ENCODE measurements at places on chromosomes 3 and 15.

- DNase-seq = no peak
These were observed 54.8 kb downstream of the ANAPC13 start for GRCh38 chr3:134430950-134431445.

GRCh38 chr3:73661265-73661664 is 36.5 kb upstream of the PDZRN3 start:
- DNase-seq = no peak

DNA sequence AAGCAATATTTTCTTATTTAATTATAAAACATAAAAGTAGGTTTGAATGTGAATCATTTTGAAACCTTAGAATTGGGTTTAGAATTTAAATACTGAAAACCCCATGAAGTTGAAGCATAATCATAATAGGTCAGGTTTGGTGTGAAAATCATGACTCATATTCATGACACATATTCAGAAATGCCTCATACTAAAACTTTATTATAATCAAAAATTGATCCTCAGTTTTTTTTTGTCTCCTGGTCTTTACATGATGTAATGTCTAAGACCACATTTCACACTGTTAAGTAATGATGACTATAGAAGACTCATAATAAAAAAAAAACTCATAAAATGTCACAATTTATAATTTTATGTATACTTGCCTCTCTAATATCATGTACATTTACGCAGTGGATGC is 190.4 kb downstream of the FOXP1 start:
- DNase-seq = no peak

DNA sequence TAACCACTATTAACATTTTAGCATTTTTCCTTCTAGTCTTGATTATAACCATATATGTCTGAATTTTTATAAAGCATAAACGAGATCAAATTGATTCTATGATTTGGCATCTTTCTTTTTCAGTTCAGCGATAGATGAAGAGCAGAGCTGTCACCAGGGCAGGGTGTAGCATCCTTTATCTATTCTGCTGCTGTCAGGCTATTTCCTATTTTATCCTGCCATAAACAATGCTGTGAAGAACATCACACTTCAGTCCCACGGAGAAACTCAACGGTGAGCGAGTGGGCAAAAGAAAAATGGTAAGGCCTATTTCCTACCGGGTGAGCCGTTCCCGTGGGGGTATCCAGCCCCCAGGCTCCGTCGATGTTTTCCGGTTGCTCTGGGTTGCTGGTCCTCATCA is 15.5 kb downstream of the TMEM40 start:
- no peak for DNase-seq

GRCh38 chr15:69940441-69941300 is 157.0 kb downstream of the TLE3 start:
- no peak for DNase-seq

DNA sequence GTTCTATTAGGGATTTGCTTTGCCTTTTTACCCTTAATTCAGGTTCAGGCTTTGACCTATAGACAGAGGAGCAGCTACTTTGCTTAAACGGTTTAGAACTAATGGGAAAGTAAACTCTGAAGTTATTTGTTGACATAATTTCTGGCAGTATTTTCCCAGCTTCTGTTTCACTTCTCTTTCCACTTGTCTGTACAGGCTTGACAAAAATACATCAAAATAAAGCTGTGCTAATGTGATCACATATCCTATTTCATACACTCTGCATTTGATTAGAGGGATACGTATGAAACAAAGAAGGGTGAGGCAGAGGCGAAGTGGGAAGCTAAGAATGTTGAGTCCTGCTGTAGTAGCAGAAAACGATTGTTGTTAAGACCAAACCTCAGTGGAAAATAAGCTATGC is 389.1 kb upstream of the RARB start:
- DNase-seq = no peak
